ENCODE measurements at places on chromosomes 1 and 21. TPM values are rescaled to one million over a fixed set of nuclear protein-coding genes. Genes with fewer than 3 reads are reported as not detected.
A peak's percentile ranks its signal among the peaks of the same experiment; 100 is the strongest.

DNA sequence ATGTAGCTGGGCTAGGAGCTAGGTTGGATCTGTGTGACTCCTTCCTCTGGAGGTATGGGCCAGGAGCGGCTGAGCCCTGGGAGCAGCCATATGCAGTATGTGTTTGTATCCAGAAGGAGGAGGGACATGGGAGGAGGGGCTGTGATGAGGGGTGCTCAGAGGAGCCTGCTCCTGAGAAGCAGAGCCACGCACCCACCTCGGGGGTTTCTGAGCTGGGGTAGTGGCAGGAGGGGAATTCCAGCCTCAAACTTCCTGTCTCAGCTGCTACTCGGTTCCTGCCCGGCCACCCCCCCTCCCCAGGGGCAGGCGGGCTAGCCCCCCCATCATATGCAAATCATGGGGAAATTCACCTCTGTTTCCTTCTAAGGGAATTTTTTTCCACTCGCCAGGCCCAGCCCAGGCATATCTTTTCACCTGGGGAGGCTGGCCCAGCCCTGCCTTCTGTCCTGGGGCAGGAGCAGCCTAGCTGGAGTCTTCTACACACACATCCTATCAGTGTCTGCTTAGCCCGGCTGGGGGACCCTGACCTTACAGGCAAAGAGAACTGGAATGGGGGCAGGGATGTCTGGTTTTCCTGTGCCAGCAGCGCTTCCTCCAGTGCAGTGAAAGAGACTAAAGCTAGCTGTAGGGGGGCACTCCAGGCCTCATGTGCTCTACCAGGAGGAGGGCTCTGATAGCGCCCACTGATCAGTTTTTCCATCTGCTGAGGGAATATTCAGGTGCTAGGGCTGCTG lies 3.0 kb downstream of the ZC3H12A start:
- peak; percentile 96 for DNase-seq
- peak overlapping the region; percentile 97 for H3K27ac ChIP-seq
- peaks cover 77% of the 10 kb centered on the region for H3K4me1 ChIP-seq
- peak overlapping the region; percentile 99 for H3K4me3 ChIP-seq
- no peaks in the 10 kb centered on the region for H3K27me3 ChIP-seq
- H3K36me3 ChIP-seq = no peaks in the 10 kb centered on the region

GRCh38 chr1:220918285-220918951 lies 39.2 kb downstream of the HLX start:
- no peaks in the 10 kb centered on the region for H3K36me3 ChIP-seq
- DNase-seq = no peak
- H3K27me3 ChIP-seq = peaks cover 9% of the 10 kb centered on the region
- H3K4me1 ChIP-seq = peaks cover 8% of the 10 kb centered on the region
- no peak overlapping the region for H3K4me3 ChIP-seq

Gene CRYAA
- polyA plus RNA-seq = not detected

- peaks cover 15% of the 10 kb centered on the region for H3K27me3 ChIP-seq
- DNase-seq = no peak
- H3K4me3 ChIP-seq = no peak overlapping the region
- no peaks in the 10 kb centered on the region for H3K4me1 ChIP-seq
- no peaks in the 10 kb centered on the region for H3K36me3 ChIP-seq
Measured at GRCh38 chr1:203444171-203444576, 31.4 kb upstream of the PRELP start.

DNA sequence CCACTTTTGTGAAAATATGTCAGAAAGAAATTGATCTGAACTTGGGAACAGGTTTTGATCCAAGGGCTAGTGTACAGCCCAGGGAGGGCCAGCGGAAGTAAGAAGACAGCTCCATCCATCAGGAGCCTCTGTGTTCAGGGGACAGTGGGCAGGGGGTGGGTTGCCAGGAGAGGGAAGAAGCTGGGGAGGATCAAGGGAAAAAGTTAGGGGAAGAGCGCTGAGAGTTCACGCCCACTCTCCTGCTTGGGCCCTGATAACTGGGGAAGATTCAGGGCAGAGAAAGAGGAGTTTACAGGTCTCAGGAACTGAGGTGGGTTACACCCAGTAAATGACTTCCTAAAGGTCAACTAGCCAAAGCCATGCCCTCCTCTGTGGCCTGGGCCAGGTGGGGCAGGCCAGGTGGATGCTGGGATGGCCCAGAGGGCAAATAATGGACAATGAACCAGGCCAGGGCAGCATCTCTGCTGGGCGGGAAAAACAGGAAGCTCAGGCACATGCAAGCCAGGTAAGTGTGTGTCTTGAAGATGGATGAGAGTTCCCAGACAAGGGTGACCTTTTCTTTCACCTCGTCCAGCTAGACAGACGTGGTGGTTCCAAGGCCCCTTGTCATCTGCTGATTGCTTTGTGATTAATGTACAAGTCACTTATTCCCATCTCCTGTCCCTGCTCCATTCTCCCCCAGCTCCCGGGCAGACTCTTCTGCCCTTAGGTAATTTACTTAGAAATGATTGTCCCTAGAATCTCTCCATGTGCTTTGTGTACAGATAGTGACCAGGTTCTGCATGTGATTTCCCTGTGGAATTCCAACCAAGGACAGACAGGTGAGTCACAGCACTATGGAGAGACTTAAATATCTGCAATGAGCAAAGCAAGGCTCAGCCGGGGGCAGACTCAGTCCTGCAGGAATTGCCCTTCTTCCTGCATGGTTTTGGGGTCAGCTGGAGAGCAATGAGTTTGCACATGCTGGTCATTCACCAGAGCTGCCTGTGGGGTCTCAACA lies 57.0 kb downstream of the MDM4 start:
- no peak overlapping the region for H3K4me3 ChIP-seq
- no peak for DNase-seq
- peaks cover 2% of the 10 kb centered on the region for H3K4me1 ChIP-seq
- no peaks in the 10 kb centered on the region for H3K27me3 ChIP-seq

GRCh38 chr1:186654741-186655140 lies 25.5 kb downstream of the PTGS2 start:
- no peak for DNase-seq
- H3K4me1 ChIP-seq = no peaks in the 10 kb centered on the region
- no peak overlapping the region for H3K27ac ChIP-seq
- no peak overlapping the region for H3K4me3 ChIP-seq
- H3K27me3 ChIP-seq = no peaks in the 10 kb centered on the region

Gene CSMD2
- polyA plus RNA-seq = not detected

Gene RNU1-2
- polyA plus RNA-seq = not detected

Gene ZNF695
- 0.23 TPM for polyA plus RNA-seq

GRCh38 chr1:39149509-39149908 lies 55.0 kb upstream of the MACF1 start:
- no peak overlapping the region for H3K27ac ChIP-seq
- no peak for DNase-seq
- no peaks in the 10 kb centered on the region for H3K27me3 ChIP-seq
- H3K36me3 ChIP-seq = no peaks in the 10 kb centered on the region
- no peaks in the 10 kb centered on the region for H3K4me1 ChIP-seq

GRCh38 chr1:205774198-205775014 lies 876 bp downstream of the RAB29 start:
- peaks cover 44% of the 10 kb centered on the region for H3K4me1 ChIP-seq
- H3K4me3 ChIP-seq = peak overlapping the region; percentile 89
- peaks cover 29% of the 10 kb centered on the region for H3K36me3 ChIP-seq
- H3K27me3 ChIP-seq = no peaks in the 10 kb centered on the region
- DNase-seq = peak; percentile 58
- H3K27ac ChIP-seq = peak overlapping the region; percentile 93

- peaks cover 3% of the 10 kb centered on the region for H3K27me3 ChIP-seq
- H3K4me1 ChIP-seq = no peaks in the 10 kb centered on the region
- H3K4me3 ChIP-seq = no peak overlapping the region
- no peaks in the 10 kb centered on the region for H3K36me3 ChIP-seq
- no peak overlapping the region for H3K27ac ChIP-seq
- no peak for DNase-seq
Measured at GRCh38 chr1:5585256-5585655, 407.0 kb downstream of the NPHP4 start.

DNA sequence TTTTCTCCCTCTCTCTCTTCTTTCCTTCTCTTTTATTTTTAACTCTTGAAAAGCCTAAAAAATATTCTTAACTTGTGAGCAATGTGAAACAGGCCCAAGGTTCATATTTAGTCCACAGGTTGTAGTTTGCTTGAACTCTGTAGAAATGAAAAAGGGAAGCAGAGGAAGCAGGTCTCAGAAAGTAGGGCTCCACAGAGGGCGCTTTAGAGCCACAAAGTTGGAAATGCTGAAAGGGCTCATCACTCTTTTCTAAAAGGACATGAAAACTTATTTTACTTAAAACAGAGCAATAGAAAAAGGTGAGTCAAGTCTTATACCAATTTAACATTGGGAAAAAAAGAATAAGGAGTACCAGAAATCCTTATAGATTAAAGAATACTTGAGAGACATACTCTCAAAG lies 247.0 kb downstream of the USP25 start:
- no peak overlapping the region for H3K27ac ChIP-seq
- H3K36me3 ChIP-seq = no peaks in the 10 kb centered on the region

Gene PCP4
- polyA plus RNA-seq = not detected

Gene PPIAL4G
- polyA plus RNA-seq = 0.03 TPM

GRCh38 chr1:160144921-160145320 lies 6.5 kb upstream of the ATP1A4 start:
- no peak for DNase-seq
- H3K4me1 ChIP-seq = no peaks in the 10 kb centered on the region
- no peak overlapping the region for H3K4me3 ChIP-seq
- no peaks in the 10 kb centered on the region for H3K27me3 ChIP-seq
- H3K27ac ChIP-seq = no peak overlapping the region

DNA sequence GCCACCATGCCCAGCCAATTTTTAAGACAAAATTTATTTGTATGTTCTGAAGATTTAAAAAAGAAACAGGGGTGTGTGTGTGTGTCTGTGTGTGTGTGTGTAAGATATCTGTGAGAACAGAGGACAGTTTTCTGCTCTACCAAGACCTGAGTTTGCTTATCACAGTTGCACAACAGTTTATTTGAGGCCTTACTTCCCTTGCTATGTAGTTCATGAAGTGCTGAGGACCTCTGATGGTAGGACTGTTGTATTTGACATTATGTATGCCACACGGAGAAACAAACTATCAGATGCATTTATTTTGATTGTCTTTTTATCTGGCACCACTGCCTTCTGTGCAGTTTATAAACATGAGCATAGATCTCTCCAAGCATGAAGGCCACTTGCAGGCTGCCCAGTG lies 355.2 kb downstream of the PBX1 start:
- no peaks in the 10 kb centered on the region for H3K36me3 ChIP-seq
- no peak overlapping the region for H3K4me3 ChIP-seq
- no peaks in the 10 kb centered on the region for H3K27me3 ChIP-seq
- no peak for DNase-seq
- no peaks in the 10 kb centered on the region for H3K4me1 ChIP-seq
- H3K27ac ChIP-seq = no peak overlapping the region

Gene SYT14
- polyA plus RNA-seq = not detected

DNA sequence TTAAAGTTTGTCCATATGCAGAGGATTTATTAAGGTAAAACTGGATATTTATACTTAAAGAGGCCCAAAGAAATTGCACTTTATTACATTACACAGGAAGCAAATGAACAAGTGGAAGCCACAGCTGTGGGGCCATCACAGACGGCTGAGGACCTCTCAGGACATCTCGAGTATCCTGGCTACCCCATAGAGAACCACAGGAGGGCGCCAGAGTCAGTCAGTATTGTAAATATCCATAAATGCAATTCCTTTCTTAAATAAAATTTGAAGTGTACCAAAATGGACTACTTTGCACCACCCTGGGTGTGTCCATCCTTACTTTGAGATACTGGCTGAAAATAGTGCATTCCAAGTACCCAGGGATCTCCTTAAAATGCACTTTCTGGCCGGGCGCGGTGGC lies 257.2 kb downstream of the MRPL39 start:
- DNase-seq = peak; percentile 4
- no peaks in the 10 kb centered on the region for H3K27me3 ChIP-seq
- no peaks in the 10 kb centered on the region for H3K4me1 ChIP-seq
- no peak overlapping the region for H3K4me3 ChIP-seq

Gene LAX1
- polyA plus RNA-seq = 7.9 TPM

DNA sequence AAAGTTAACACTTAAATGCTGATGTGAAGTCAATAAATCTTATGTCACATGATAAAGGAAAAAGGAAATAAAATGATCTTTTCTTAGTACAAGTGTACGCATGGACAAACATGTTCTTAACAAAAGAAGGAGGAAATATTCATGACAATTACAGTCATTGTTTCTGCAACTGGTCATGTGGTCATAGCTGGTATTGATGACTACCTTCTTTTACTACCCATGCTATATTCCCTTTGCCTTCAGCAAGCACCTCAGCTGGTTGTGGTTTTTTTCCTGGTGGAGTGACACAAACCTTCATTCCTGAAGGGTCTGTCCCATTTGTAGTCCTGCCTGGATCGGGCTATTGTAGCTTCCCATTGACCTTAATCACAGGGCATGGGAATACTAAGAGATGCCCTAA lies 23.4 kb upstream of the TSHB start:
- H3K27ac ChIP-seq = no peak overlapping the region
- H3K4me3 ChIP-seq = no peak overlapping the region
- no peaks in the 10 kb centered on the region for H3K36me3 ChIP-seq
- no peaks in the 10 kb centered on the region for H3K27me3 ChIP-seq

DNA sequence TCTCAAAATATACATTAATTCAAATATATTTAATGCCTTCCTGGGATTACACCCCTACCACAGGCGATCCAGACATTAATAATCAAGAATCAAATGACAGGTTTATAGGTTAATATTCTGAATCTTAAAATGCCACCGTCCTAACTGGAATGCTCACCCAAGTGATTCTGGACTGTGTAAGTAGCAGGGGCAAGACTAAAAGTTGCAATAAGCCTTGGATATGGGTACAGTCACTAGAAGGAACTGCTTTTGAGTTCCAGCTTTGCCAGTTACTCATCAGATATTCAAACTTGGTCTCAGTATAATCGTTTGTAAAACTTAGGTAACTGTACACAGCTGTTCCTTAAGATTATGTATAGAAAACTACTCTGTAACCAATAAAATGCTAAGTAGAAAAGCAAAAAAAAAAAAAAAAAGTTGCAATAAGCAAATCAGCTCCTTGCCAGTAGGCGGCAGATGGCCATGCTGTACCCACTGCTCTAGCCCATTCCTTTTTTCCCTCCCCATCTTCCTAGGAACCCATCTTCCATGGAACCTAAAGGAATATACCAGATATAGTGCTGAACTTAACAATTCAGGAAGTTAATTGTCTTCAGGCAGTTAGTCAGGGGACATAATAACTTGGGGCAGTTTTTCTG lies 10.5 kb downstream of the RO60 start:
- H3K27me3 ChIP-seq = no peaks in the 10 kb centered on the region
- peaks cover 14% of the 10 kb centered on the region for H3K4me1 ChIP-seq
- H3K36me3 ChIP-seq = peaks cover 1% of the 10 kb centered on the region
- H3K27ac ChIP-seq = peak overlapping the region; percentile 61
- H3K4me3 ChIP-seq = no peak overlapping the region

DNA sequence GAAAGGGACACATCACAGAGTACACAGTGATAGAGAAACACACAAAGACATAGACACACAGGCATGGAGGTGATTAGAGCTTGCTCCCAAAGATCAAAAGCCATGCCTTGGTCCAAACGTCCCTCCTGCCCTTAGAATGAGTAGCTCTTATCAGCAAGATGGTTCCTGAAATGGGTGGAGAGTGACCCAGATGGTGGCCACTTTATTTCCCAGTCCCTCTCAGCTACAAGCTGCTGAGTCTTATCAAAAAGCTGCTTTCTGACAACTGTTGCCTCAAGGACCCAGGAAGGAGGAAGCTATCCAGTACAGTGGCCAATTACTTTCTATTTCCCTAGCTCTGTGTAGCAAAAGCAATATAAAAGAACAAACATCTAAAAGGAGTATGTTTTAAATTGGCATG lies 7.7 kb upstream of the CLCA1 start:
- no peak for DNase-seq
- H3K27ac ChIP-seq = no peak overlapping the region
- no peaks in the 10 kb centered on the region for H3K4me1 ChIP-seq

All from B cell (primary cell).